ENCODE measurements at places on chromosomes 3 and 15.

GRCh38 chr3:52454250-52454937 lies 553 bp upstream of the TNNC1 start:
- DNase-seq, result no peak

GRCh38 chr3:112860898-112861297 lies 14.2 kb upstream of the CD200R1L start:
- DNase-seq, result no peak

DNA sequence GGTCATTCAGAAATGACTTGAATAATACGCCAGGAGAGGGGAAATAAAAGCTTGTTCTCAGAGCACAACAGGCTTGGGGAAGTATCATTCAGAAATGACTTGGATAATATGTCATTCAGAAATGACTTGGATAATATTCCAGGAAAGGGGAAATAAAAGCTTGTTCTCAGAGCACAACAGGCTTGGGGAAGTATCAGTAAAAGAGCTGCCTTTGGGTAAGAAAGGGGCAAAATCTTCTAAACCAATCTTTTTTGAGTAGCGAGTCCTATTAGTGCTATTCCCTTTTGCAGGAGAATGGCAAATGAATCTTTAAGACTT lies 20.9 kb downstream of the GABRR3 start:
- no peak for DNase-seq

DNA sequence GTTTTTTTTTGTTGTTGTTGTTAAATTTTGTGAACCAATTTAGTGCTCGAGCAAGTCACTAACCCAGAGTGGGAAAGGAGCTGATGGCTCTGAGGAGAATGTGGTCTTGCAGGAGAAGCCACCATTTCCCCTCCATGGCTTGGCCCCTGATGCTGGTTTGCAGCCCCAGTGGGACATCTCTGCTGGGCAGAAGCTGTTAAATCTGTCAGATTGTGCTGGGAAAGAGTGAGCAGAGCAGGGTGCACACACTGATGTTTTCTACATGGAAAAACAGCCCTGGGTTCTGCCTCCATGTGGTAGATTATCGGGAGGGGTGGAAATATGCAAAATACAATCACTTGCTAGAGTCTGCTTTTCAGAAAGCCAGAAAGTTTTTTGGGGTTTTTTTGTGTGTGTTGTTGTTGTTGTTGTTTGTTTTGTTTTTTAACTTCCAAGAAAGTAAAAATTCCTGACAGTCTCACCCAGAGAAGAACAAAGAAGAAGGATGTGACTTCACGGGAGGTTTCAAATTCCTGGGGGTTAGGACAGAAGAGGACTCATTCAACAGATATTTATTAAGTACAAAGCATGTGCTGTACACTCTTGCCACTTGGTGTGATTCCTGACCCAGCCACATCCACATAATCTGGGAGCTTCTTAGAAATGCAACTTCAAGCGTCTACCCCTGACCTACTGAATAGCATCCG lies 133.7 kb downstream of the FOXB1 start:
- no peak for DNase-seq

DNA sequence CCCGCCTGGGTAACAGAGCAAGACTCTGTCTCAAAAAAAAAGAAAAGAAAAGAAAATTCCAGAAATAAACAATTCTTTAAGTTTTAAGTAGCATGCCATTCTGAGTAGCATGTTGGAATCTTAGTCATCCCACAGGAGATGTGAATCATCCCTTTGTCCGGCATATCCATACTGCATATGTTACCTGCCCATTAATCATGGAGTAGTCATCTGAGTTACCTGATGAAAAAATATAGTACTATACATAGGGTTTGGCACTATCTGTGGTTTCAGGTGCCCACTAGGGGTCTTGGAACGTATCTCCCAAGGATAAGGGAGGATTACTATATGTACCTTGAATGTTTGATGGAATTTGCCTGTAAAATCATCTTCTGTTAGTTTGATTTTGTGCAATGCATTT lies 6.3 kb upstream of the CCR4 start:
- DNase-seq, result peak; percentile 31

DNA sequence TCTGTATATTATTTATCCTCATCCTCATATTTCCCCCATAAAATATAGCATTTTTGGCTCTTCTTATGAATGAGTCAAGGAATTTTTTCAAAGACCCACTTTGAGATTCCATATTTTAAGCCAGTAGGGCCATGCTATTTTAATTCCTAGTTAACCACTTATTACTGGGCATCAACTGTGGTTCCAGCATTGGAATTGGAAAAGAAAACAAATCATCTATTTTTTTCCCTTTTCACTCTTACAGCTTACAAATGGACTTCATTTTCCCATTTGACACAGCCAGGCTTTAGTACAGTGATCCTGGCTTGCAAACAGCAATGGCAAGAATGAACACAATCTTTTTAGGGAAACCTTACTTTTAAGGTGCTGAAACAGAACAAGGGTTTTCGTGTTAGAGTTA lies 19.4 kb upstream of the PLCL2 start:
- no peak for DNase-seq

- no peak for DNase-seq
These were observed 267.1 kb upstream of the TPRG1 start for GRCh38 chr3:188904670-188905069.
